GM04503 (cell line): ENCODE measurements at places on chromosomes 5 and 9.

- DNase-seq: no peak
Observed at GRCh38 chr9:71756753-71757152, 11.6 kb downstream of the CEMIP2 start.

GRCh38 chr5:126143622-126144021 lies 279.6 kb upstream of the GRAMD2B start:
- no peak for DNase-seq

GRCh38 chr5:71662381-71662780 lies 56.7 kb upstream of the CARTPT start:
- no peak for DNase-seq

DNA sequence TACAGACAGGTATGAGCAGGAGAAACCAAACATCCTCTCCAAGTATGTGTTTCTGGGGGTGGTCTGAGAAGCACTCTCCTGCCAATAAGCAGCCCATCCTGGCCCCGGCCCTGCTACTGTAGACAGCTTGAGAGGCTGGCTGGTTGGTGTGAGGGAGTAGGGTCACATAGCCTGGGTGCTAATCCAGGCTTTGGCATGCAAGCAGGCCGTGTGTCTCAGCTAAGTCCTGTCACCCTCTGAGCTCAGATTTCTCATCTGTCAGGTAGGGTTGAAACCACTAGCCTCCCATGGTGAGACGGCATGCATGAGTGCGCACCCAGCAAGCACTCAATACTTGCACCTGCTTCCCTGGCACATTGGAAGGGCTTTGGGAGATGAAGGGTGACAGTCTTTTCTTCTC lies 49.8 kb upstream of the PHYKPL start:
- DNase-seq: no peak

GRCh38 chr9:84354035-84354434 lies 13.5 kb upstream of the SLC28A3 start:
- no peak for DNase-seq
